ENCODE measurements at places on chromosomes 16 and 17.

DNA sequence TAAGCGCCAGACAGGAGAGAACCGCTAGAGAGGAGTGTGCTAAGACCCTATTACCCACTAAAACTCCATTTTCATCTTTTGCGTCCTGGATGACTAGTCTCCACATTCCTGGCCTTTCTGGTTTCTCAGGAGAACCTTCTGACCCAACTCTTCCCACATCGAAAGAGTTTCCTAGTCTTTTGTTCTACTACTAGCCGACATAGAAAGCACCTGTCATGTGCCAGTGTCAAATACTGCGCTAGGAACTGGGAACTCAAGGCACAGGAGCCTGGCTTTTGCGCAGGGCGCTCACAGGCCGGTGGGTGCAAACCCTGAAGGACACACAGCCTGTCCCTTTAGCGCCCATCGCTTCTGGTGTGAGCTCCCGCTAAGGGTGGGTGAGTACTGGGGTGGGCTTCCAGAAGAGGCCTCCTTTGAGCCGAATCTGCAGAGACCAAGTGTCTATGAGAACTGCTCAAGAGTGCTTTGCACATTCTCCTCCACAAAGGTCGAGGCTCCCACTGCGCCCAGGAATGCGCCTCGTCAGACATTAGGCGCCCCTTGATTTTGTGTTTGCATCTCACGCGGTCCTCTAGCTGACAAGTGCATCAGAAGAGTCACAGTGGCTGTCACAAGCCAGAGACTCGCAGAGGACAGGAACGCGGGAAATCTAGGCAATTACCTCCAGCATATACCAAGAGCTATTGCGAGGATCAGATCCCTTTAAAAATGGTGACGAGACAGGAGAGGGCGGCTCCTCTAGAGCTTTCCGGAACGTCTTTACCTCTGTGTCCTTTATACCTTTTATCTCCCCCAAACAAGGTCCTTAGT is 2.0 kb upstream of the PSMB3 start:
- DNase-seq: peak; percentile 61

GRCh38 chr17:80872001-80872500 is 119.6 kb upstream of the CHMP6 start:
- DNase-seq: no peak

DNA sequence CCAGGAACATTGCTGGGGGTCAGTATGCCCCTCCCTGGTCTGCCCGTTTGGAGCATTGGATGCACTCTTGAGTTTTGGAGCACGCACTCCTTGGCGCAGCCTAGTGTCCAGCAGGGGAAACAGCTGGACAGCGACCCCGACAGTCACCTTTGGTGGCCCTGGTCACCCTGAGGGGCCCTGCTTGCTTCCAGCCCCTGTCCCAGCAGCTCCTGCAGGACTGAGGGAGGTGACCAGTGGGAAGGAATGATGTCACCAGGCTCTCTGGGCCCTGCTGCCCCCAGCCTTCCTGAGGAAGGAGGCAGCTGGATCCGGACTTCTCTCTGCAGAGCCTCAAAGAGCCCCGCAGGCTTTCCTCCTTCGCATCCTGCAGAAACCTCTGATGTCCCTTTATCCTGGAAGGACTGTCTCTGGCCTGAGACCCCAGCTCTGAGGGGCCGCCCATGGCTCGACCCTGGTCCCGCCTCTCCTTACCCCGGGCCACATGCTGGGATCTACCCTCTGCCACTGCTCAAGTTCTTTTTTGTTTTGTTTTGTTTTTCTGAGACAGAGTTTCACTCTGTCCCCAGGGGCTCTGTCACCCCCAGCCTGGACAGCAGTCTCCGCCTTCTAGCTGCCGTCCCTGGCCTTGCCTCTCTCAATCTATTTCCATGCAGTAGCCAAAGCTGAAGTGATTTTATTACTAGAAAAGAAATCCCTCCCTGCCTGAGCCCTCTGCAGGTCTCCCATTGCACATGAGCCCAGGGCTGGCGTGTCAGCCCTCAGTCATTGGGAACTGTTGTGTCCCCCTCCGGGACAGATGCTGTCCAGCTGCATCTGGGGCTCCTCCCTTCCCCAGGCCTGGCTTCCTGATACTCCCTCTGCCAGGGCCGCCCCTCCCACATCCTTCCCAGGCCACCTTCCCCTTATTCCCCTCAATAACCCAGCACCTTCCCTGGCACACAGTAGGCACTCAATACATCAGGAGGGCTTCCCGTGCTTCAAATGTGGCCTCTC is 11.6 kb downstream of the ZSCAN10 start:
- no peak for DNase-seq

- no peak for DNase-seq
Measured at GRCh38 chr17:77610972-77611521, 347.5 kb upstream of the TNRC6C start.

GRCh38 chr17:68710035-68710780 is 109.0 kb upstream of the FAM20A start:
- DNase-seq: no peak

GRCh38 chr16:53812914-53813313 is 109.0 kb downstream of the FTO start:
- DNase-seq: no peak

DNA sequence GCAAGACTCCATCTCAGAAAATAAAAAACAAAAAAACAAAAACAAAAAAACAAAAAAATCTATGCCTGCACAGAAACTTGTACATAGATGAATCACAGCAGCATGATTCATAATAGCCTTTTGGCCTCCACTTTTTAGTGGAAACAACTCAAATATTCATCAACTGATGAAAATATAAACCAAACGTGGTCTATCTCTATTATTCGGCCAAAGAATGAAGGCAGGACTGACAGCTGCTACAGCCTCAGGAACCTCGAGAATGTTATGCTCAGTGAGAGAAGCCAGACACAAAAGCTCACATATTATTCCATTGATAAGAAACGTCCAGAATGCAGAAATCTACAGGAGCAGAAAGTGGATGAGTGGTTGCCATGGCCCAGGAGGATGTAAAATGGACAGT is 19.8 kb downstream of the PPL start:
- no peak for DNase-seq

DNA sequence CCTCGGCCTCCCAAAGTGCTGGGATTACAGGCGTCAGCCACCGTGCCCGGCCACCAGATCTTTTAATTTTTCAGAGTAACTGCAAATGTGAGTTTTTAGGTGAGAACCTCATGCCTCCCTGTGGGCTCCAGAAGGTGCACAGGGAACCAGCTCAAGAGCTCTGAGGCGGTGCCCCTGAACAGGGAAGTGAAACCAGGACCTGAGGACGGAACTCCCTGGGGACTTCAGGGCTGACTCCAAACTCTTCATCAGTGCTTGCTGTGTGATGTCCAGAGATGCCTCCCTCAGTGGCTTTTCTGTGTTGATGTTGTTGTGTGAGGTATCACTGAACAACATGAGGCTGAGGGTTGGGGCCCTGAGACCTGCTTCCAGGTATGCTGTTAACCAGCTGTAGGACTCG is 23.8 kb downstream of the SLC12A3 start:
- no peak for DNase-seq

DNA sequence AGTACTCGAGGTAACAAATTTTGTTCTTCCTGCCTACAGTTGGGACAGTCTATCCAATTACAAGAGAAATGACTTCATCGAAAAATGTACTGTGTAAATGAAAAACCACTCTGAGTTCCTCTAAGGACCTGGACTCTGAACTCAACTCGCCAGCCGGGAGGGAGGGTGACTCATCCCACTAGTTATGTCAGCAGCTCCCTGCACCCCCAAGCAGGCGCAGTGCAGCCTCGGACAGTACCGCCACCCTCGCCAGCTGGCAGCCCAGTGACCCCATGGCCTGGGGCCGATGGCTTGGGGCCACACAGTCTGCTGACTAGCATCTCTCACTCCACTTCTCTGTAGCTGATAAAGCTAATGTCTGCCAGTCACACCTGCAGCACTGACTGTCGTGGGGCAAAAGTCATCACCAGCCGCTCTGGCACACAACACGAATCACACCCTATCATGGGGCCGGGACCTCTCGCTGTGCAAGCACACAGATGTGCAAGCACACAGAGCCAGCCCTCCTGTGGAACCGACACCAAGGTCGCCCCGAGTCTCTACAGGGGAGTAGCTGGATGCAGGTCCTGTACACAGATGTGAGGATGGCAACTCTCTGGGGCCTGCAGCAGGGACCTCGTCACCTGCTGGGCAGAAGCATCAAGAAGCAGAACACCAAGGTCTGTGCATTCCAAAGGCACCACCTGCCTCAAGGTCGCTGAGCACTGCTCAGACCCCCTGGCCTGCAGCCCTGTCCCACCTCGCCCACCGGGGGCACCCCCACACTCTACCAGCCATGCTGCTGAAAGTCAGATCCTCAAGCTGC is 5.7 kb downstream of the CSNK1D start:
- no peak for DNase-seq

GRCh38 chr16:56716761-56717160 is 13.2 kb upstream of the NUP93 start:
- DNase-seq: no peak

DNA sequence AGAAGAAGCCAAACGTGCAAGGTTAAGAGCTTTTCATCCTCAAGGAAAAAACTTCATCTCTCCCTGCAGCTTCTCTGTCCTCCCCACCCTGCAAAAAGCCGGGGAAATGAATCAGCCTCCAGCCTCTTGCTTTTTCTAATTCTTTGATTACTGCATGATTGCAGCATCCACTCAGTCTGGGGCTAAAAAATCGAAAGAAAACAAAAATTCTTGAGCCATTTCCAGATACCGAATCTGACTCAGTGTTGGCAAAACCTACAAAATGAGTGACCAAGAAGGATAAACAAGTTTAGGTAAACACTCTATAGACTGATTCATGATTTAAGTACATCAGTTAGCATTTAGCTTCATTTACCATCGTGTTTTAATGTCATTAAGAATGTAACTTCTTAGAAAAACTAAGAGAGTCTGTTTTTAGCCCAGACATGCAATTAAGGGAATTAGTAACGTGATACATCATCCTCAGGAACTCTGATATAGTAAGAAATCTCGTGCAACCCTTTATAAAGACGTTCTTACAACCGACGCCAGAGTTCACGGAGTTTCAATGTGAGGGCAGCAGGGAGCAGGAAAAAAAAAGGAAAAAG is 287.3 kb upstream of the FOXF1 start:
- no peak for DNase-seq

DNA sequence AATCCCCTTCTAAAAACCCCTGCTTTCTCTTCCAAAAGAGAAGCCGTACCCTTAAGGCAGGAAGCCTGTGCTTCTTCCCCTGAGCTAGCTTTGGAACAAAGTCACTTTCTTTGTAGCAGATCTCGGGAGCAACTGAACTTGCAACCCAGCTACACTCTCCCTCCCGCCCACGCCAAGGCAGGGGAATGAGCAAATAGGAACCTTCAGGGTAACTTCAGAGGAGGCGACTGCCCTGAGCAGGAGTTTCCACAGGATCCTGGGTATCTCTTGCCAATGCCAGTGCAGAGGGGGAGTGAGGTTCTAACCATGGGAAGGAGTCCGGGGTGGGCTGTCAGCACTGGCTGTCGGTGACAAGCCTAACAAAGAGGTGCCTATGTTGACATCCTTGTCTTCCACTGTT is 5.9 kb upstream of the PIRT start:
- DNase-seq: no peak

- DNase-seq: no peak
Measured at GRCh38 chr17:48722201-48722907, at the start of gene PRAC1. PRAC1 (minus strand) TSS chr17:48722518; CDS start chr17:48722392, 126 bp downstream.

GRCh38 chr17:54882371-54882770 is 18.3 kb upstream of the TOM1L1 start:
- DNase-seq: no peak

DNA sequence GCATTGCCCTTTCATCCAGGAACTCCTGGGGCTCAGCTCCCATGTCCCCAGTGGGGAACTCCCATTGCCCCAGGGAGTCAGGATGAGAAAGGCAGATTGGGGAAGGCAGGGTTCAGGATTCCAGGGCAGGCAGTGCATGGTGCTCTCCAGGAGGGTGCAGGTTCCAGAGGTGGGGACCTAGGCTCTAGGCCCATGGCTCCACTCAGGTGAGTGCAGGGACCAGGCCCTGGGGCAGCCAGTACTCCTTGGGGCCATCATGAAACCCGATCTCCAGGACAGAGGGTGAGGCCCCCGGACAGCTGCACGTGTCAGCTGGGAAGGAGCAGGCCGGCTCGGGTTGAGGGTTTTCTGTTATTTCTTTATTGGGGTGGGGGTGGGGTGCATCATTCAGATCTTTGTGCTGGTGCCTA is 1.3 kb upstream of the MTSS2 start:
- no peak for DNase-seq

DNA sequence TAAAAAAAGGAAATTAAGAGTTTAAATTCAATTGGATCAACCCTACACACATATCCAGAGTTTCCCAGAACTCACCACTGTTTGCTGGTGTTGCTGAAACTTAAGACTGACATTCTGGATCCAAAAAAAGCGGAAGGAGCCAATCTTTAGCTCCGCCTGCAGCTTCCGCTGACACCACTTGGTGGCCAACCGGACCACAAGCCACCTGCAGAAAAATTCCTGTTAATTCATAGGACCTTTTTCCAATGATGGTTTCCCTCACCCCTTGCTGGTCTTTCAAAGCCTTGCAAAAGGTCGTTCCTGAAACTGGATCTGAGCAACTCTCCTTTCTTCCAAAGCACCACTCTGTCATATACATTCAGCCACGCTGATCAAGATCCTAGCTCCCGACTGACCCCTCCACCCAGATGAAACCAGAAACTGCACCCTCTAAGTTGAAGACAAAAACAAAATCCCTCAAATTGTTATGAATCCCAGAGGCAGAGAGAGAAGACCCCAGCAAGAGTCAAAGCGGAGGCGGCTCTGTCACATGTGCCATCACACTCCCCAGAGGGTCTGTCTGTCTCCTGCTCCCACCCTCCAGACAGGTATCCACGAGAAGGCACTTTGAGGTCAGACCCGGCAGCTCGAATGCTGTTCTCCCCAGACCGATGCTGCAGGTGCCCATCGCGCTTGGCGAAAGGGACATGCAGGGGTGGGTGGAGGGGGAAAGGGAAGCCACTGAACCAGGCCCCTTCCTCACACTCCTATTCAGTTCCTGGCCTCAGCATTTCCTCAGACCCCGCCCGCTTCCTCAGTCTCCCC is 773 bp downstream of the BLTP2 start:
- peak; percentile 12 for DNase-seq

DNA sequence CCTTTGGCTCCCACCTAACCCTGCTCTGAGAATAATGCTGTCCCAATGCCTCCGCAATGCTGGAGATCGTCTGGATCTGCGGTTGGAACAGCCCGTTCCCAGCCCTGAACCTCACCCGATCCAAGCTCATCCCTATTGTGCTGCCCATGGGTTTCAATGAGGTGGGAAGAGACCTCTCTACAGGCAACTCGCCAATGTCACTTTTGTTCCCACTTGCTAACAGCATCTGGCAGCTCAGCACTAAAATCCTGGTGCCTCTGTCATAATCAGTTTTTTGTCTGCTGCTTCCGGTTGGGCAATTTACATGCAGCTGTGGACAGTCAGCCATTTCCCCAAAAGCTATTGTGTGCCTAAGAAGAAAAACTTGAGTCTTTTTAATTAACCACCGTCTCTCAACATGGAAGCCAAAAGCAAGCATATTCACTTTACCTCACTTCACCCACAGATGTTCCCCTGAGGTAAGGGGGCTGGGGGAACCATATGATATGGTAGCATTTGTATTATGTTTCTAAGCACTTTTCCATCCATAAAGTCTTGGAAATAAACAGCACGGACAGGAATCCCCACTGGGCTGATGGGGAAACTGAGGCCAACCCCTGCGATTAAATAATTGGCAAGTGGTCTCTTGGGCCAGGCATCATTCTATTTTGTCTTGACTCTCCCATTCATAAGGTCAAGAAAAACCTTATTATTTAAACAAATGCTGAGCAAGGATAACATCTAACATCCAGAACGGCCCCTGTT is 159.2 kb upstream of the CDH5 start:
- no peak for DNase-seq

GRCh38 chr17:6498356-6498755 is 54.1 kb downstream of the PIMREG start:
- DNase-seq: no peak

- DNase-seq: no peak
Measured at GRCh38 chr17:63741143-63741407, 524 bp downstream of the STRADA start.

GRCh38 chr16:88482630-88483391 is 29.7 kb downstream of the ZFPM1 start:
- DNase-seq: no peak

Measured in NCI-H1436 treated with DMSO at 0.1 percent for 48 hours (cell line).